Left cardiac atrium (tissue), 4 donors: ENCODE measurements at places on chromosomes 4 and X. TPM values are rescaled to one million over a fixed set of nuclear protein-coding genes. Genes with fewer than 3 reads are reported as not detected.

Gene ARR3
- not detected for total RNA-seq

Gene AMBN
- not detected for total RNA-seq

Gene PFKFB1
- 2.5 TPM for total RNA-seq

Gene ZBTB33
- 7.7 TPM for total RNA-seq

Gene FATE1
- total RNA-seq = not detected
